Iris pigment epithelial cell (primary cell): ENCODE measurements at places on chromosomes 2 and 18.
A peak's percentile ranks its signal among the peaks of the same experiment; 100 is the strongest.

GRCh38 chr2:86764661-86765309, 25.9 kb downstream of the CD8A start:
- DNase-seq: peak; percentile 54

DNA sequence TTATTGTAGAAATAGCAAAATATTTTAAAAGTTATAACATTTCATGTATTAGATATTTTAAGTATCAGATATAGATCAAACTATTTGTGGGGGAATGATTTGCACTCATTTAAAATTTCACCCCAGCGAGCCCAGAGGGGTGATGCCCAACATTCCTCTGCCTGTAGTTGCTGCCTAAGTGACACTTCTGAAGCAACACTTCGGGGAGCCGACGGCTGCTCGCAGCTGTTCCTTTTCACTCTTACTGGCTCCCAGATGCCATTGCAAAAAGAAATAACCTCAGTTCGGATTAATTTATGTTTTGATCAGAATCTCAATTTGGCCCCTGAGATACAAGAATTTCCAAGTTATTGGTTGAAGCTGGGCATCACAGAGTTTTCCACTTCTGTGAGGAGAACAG, 603.8 kb downstream of the PLCL1 start:
- no peak for DNase-seq

- DNase-seq: peak; percentile 54
Observed at GRCh38 chr2:55511508-55512124, 7.9 kb upstream of the CFAP36 start.

- DNase-seq: peak; percentile 43
Observed at GRCh38 chr18:4106407-4107033, 348.6 kb downstream of the DLGAP1 start.

- DNase-seq: peak; percentile 29
Observed at GRCh38 chr18:6751222-6751621, 21.7 kb downstream of the ARHGAP28 start.

- no peak for DNase-seq
Observed at GRCh38 chr18:45316127-45316526, 299.1 kb upstream of the SLC14A2 start.

- no peak for DNase-seq
Observed at GRCh38 chr18:63088262-63088661, 231.3 kb downstream of the BCL2 start.

DNA sequence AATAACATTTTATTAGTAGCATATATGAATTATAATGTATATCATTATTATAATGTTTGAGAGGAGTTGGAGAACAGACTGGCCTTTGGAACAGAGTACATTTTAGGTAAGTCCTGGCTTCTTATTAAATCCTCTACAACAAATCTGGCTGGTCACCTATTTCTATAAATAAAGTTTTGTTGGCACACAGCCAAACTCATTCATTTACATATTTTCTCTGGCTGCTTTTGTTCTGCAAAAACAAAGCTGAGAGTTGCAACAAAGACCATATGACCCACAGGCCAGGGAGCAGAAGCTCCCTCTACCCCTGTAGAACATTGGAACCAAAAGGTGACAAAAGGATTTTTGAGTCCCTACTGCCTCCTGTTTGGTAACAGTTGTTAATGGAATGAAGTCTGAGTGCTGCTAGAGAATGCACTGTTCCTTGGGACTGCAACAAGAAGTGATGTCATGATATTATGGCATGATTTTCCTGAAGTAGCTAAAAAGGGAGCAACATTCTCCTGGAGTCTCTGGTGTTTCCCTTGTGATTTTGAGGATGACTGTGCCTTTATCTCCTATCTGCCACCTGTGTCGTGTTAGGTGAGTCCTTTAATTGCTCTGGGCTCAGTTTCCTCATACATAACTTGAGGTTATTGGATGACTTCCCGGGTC, 22.0 kb upstream of the SP9 start:
- DNase-seq: no peak

DNA sequence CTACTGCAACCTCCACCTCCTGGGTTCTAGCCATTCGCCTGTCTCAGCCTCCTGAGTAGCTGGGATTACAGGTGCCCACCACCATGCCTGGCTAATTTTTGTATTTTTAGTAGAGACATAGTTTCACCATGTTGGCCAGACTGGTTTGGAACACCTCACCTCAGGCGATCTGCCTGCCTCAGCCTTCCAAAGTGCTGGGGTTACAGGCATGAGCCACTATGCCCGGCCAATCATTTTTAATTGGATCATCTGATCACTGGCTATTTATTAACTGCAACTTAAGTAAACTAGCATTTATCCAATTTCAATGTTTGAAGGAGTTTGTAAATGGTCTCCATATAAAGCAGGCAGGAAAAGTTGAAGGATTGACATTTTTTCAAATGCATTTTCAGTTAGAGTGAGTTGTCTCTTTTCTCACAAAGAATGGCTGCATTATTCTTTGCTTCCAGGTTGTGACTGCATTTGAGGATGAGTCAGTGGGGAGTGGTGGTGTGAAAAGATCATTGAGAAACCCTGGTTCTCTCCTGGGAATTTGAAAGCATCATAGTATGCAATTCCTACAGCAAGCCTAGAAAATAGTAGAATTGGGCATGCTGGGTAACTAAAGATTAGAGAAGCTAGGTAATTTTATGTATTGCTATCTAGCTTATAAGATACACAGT, 431.1 kb upstream of the ZEB2 start:
- peak; percentile 81 for DNase-seq

- no peak for DNase-seq
Observed at GRCh38 chr18:38459131-38459994, 893.8 kb upstream of the CELF4 start.

DNA sequence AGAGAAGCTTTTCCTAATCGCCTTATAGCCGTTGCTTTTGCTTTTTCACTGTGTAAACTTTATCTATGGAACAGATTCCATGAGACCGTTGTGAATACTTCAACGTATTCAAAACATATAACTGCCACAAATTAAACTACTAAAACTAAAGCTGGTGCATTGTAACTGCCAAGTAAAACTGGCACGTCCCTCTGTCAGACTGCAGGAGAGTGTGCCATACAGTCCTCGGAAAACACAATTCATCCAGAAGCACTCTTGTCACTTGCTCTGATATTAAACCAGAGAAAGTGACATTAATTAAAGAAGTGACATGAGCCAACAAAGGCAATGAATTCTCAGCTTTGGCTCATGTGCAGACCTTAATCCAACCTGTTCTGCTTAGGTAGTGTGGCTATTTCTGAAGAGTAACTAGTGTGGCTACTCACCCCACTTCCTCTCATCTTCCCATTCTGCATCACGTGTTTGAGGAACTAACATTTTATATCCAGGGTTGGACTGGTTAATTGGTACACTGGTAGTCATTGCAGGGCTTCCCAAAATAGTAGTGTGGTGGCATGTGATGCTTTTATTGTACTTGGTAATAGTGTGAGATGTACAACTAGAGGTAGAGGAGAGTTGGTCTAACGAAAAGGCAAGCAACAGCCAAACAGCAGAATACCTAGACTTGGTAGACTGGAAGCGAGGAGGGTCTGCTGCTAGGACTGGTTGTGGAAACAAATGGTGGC, 9.7 kb downstream of the VRK2 start:
- DNase-seq: no peak
